Hepatocyte (in vitro differentiated cells): ENCODE measurements at places on chromosomes 11 and 22. TPM values are rescaled to one million over a fixed set of nuclear protein-coding genes. Genes with fewer than 3 reads are reported as not detected.

BDNF gene
- 8.8 and 9.0 TPM in 2 replicates for total RNA-seq

RIBC2 gene
- 0.48 and 0.50 TPM in 2 replicates for total RNA-seq

HORMAD2 gene
- not detected in 2 replicates for total RNA-seq

DNA sequence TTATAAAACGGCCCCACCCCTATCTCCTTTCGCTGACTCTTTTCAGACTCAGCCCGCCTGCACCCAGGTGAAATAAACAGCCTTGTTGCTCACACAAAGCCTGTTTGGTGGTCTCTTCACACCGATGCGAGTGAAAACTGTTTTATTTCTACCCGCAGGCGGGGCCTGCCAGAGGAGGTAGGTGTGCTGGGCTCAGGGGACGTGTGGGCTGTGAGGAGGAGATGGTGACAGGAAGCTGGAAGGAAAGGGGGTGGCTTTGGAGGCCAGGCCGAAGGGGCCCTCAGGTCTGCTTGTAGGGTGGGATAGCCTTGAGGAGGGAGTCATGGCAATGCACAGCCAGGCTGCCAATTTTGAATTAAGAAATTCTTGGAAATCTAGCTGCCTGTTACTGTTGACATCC lies 21.3 kb upstream of the KRTAP5-7 start:
- no peaks in the 10 kb centered on the region for H3K27me3 ChIP-seq
- H3K36me3 ChIP-seq = no peaks in the 10 kb centered on the region
- no peak for DNase-seq

DNA sequence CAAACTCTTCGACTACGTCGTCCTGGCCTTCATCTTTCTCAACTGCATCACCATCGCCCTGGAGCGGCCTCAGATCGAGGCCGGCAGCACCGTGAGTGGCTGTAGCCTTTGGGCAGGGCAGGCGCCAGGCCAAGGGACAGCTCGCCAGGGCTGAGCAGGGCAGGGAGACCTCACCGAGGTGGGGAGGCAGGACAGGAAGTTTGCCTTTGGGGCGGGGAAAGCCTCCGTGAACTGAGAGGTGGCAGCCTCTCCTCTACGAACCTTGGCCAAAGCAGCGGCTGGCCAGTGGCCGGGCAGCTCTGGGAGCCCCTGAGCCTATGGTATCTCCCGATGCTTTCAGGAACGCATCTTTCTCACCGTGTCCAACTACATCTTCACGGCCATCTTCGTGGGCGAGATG lies 93.2 kb downstream of the CACNA1I start:
- H3K36me3 ChIP-seq = no peaks in the 10 kb centered on the region
- no peak for DNase-seq
- no peak overlapping the region for H3K27ac ChIP-seq
- no peak overlapping the region for H3K4me3 ChIP-seq
- H3K4me1 ChIP-seq = peaks cover 8% of the 10 kb centered on the region
- peaks cover 45% of the 10 kb centered on the region for H3K27me3 ChIP-seq

- peaks cover 21% of the 10 kb centered on the region for H3K4me1 ChIP-seq
- H3K27me3 ChIP-seq = no peaks in the 10 kb centered on the region
- peak overlapping the region; percentile 16 for H3K27ac ChIP-seq
- no peaks in the 10 kb centered on the region for H3K36me3 ChIP-seq
- DNase-seq = no peak
These were observed 5.6 kb downstream of the PLAAT3 start for GRCh38 chr11:63608353-63609345.

GRCh38 chr11:57936050-57936418 lies 87.6 kb upstream of the OR9Q1 start:
- no peaks in the 10 kb centered on the region for H3K4me1 ChIP-seq
- no peaks in the 10 kb centered on the region for H3K36me3 ChIP-seq
- H3K4me3 ChIP-seq = no peak overlapping the region
- H3K27ac ChIP-seq = no peak overlapping the region
- H3K27me3 ChIP-seq = no peaks in the 10 kb centered on the region
